ENCODE measurements at places on chromosomes 3 and 15.

DNA sequence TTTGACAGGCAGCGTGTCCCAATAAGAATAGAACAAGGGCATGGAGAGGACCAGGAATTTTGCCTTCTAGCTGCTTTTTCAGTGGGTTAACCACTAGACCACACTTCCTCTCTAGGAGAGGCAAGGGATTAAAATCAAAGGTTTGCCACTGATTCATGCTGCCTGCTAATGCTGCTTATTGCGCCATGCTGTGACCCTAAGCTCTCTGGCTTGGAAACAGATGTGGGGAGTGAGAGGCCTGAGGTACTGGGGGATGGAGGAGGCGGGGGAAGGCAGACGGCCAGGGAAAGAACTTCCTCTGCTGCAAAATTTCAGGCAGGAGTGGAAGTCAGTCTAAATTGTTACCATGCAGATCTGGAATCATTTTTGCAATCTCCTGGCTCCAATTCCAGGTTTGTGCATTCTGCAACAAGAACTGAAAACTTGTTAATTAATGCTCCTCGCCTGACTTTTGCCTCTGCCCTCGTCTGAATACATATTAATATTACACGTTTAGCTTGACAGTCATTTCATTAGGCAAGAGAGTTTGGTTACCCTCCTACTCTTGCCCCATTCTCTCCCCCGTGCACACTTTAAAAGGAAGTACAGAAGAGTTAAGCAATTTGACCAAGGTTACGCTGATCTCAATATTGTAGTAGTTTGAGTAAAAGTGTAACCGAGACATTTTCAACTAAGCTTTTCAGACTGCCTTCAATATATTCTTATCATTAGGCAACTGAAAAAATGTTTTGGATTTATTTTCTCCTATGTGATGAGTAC, 121.7 kb upstream of the SPRED1 start:
- no peak for DNase-seq

GRCh38 chr15:37618353-37618752, 316.1 kb upstream of the TMCO5A start:
- no peak for DNase-seq

- DNase-seq, result no peak
Measured at GRCh38 chr3:158794936-158795518, 6.8 kb upstream of the MFSD1 start.

- DNase-seq, result no peak
Measured at GRCh38 chr3:159895430-159895829, 93.2 kb upstream of the IL12A start.

DNA sequence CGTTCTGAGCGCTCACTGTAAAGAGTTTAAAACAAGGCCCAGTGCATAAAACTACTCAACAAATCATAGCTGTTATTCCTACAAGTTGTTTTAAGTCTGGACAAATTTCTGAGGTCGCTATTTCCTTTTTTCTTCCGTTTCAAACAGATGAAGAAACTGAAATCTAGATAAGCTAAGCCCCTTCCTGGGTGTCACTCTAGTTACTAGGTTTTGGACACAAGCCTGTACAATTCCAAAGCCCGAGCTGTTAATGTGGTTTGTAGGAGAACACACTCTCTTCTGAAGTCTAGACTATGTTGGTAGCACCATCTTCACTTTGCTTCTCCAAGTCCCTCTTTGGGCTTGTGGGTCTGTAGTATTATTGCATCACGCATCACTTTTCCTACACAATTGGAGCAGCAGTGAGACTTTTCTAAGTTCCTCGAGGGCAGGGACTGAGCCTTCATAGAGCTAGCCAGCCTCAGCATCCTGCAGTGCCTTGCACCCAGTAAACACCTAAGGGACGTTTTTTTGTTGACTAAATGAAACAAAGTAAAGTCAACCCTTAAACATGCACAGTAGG, 142.6 kb upstream of the PROK2 start:
- no peak for DNase-seq

GRCh38 chr15:41254560-41254959, 23.5 kb downstream of the CHP1 start:
- no peak for DNase-seq

- DNase-seq, result peak; percentile 77
Measured at GRCh38 chr3:196837819-196838420, 29.8 kb upstream of the SENP5 start.

DNA sequence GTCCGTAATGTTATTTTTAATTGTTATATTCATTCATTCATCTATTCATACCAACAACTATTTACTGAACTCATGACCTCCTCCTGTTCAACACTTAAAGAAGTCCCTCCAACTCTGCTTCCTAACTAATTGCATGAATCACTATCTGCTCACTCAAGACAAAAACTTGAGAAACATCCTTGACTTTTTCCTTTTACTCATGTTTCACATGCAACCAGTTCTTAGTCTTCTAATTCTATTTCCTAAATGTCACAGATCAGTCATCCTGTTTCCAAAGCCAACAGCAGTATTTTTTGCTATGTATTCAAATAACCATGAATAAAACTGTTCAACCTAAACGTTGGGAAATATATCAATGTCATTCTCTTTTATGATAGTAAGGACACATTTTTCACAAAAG, 124.6 kb upstream of the GBE1 start:
- DNase-seq, result no peak

- DNase-seq, result no peak
Measured at GRCh38 chr3:159977295-159977694, 11.3 kb upstream of the IL12A start.

DNA sequence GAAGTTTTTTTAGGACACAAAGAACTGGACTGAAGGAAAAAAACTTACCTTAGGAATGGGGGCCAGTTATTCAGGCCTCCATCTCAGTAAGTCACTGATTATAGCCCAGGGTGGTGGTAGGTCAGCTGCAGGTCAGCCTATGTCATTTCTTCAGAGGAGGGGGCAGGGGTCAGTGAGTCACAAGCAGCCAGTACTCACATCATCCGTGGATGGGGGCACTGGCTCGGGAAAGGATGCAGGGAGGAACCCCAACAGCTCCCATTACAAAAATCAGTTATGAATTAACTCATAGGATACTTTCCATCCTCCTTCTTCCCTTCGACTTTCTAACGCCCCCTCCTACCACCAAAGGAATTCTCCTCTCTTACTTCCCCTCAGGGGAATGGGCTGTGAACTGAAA, 578.3 kb downstream of the PDCD6IP start:
- DNase-seq, result no peak

GRCh38 chr3:61300006-61300380, 48.7 kb upstream of the FHIT start:
- DNase-seq, result no peak

DNA sequence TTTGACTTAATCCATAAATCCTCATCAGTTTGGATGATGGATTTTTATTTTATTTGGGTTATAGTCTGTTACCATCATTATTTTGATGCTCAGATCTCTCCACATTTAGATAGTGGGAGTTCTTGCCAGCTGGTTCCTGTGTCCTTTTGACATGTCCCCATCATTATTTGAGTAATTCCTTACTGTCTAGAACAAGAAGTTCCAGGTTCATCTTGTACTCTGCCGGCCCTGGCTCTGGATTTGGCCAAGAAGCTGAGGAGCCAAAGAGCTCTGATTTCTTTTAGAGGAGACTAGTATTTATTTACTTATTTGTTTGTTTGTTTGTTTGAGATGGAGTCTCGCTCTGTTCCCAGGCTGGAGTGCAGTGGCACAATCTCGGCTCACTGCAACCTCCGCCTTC, 54.3 kb downstream of the PTPRG start:
- no peak for DNase-seq

GRCh38 chr3:106699122-106699521, 678.1 kb upstream of the CCDC54 start:
- no peak for DNase-seq

- DNase-seq, result no peak
Measured at GRCh38 chr3:136644212-136644611, 108.0 kb downstream of the STAG1 start.

DNA sequence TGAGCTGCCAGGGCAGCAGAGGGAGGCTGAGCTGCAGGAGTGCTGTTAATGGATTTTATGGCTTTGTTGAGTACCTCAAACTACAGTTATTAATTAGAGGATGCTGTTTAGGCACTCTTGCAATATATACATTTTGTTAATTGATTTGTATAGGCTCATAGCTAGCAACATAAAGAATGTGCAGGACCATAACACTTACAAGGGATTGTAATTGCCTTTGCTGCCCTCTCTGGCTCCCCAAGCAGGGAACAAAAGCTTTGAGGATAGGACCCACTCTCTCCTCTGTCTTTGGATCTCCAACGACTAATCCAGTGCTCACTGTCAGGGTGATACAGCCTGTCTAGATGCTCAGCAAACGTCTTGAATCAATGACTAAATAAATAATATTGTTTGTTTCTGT, 1.2 kb upstream of the CLSTN2 start:
- no peak for DNase-seq

GRCh38 chr3:56923526-56924224, 121.9 kb upstream of the ARHGEF3 start:
- DNase-seq, result no peak

GRCh38 chr15:89150762-89151664, 62.8 kb downstream of the ABHD2 start:
- no peak for DNase-seq

- DNase-seq, result no peak
Measured at GRCh38 chr3:163916596-163917560, 1161.4 kb downstream of the SI start.

DNA sequence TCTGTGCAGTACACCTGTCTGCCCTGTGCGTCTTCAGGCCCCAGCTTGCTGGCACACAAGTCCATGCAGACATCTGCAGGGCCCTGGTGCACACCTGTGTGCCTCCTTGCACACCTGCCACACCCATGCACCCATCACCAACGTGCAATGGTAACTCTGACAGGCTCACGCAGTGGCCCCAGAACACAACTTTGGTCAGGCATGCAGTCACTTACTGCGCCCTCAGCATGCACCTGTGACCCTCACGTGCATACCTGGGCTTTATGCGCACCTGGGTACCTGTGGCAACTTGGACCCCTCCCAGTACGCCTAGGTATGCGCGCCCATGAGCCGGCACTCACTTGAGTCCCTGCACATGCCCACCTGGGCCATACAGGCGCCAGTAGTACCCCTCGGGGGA, 1.7 kb downstream of the PLXND1 start:
- DNase-seq, result no peak

- DNase-seq, result no peak
Measured at GRCh38 chr3:131216801-131217200, 164.8 kb upstream of the NUDT16 start.

GRCh38 chr15:49135911-49136310, 19.5 kb downstream of the COPS2 start:
- DNase-seq, result no peak

DNA sequence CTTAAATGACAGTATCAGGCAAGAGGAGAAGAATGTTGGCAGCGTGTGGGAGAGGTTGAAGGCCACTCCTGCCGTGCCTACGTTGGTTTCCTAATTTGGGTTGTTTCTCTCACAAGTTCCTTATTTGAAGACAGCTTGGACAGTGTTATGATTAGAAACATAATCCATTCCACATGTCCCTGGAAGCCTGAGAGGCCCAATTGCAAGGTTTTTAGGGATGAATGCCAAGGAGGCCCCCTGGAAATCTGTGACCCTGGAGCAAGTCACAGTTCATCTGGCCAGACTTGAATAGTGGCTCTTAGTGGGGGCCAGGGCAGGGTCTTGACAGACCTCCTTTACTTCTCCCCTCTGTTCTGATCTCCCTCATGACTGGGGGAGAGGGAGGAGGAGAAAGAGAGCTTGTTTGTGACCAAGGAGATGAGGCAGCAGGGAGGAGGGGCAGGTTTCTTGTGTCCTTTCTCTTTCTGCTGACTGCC, 584.4 kb upstream of the TBL1XR1 start:
- no peak for DNase-seq

- DNase-seq, result no peak
Measured at GRCh38 chr3:86771741-86772512, 219.0 kb downstream of the VGLL3 start.

- peak; percentile 73 for DNase-seq
Measured at GRCh38 chr3:69288161-69288895, 97.6 kb downstream of the FRMD4B start.

GRCh38 chr3:37477711-37478487, 303.5 kb upstream of the LRRFIP2 start:
- DNase-seq, result no peak

- no peak for DNase-seq
Measured at GRCh38 chr3:8518138-8518537, 16.5 kb downstream of the LMCD1 start.

DNA sequence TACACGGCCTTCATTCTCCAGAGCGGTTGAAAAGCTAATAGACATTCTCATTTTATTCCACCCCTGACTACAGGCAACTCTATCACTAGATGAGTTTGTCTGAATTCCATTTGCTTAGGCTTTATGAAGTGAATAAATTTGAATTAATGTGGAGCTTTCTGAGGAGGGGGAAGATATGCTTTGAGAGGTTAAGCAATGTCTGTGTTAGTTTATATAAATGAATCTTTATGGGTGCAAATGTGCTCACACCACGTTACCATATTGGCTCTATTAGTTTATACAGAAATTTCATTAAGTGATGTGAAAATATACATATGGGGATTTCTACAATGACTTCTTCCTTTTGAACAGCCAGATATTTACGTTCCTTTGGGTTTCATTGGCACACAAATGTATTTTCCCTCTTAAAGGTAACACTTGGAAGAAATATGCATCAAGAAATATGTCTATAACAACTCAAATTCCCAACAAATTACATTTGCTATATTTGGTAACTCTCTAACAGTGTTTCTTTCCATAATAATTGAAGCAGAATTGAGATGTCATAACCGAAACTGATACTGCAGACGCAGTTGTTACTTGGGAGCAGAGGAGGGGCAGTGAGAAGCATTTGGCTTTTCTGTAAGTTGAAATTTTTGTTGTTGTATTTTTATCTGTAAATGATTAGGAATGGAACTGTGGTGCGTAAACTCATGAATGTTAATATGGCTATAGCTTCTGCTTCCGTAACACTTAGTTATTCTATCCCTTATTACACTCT, 359.4 kb downstream of the CACNA2D3 start:
- no peak for DNase-seq

DNA sequence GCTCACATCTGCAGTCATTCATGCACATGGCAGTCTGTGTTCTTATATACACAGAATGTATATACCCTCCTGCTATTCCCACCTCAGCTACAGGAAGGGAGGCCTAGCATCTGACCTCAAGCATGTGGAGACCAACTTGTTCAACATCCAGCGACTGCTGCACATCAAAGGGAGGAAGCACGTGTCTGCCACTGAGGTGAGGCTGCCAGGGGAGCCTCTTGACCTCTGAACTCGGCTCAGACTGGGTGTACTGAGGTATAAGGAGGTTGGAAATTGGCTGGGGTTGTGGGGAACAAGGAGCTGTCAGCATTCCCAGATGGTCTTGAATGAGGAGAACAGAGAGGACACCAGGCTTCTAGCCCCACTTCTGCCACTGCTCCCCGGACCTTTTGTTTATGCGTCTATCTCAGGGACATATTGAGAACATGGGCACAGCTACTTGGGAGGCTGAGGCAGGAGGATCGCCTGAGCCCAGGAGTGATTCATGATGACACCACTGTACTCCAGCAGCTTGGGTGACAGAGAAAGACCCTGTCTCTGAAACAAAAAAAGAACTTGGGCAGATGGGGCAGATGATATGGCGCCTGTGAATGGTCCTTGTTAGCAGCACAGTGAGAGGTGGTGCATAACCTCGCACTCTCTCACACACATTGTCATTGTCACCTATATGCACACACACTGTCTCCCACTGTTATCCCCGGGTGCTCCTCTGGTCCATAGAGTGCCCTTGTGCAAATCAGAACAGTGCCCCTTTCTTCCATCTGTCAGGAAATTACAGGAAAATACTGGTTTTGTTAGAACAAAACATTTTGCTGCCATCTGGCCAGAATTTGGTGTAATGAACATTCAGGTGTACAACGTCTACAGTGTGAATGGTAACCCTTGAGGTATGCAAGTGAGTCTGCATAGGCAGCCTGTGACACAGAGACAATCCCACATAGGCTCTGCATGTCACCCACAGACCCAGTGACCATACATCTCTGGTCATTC, 5.4 kb downstream of the VILL start:
- no peak for DNase-seq

GRCh38 chr15:78024519-78024870, 53.0 kb downstream of the TBC1D2B start:
- no peak for DNase-seq
